ENCODE measurements at places on chromosomes 3 and 15.

DNA sequence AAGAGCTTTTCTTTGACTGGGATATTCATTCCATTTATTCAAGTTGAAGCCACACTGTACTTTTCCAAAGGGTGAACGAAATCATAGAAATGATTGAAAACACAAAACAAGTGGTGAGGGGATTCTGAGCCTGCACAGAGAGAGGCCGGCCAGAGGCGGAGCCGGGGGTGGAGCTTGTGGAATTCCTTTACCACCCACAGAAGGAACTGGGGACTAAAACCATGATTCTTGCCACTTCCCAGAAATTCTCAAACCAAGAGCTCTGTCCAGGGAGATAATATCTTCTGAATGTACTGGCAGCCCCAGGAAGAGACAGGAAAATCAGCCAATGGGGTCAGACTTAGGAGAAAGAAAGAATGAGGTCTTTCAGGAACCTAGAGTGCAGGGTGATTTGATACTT, 20.8 kb downstream of the FBN1 start:
- ATAC-seq: no peak

- ATAC-seq: no peak
Measured at GRCh38 chr3:125080077-125080476, 24.3 kb upstream of the HEG1 start.

DNA sequence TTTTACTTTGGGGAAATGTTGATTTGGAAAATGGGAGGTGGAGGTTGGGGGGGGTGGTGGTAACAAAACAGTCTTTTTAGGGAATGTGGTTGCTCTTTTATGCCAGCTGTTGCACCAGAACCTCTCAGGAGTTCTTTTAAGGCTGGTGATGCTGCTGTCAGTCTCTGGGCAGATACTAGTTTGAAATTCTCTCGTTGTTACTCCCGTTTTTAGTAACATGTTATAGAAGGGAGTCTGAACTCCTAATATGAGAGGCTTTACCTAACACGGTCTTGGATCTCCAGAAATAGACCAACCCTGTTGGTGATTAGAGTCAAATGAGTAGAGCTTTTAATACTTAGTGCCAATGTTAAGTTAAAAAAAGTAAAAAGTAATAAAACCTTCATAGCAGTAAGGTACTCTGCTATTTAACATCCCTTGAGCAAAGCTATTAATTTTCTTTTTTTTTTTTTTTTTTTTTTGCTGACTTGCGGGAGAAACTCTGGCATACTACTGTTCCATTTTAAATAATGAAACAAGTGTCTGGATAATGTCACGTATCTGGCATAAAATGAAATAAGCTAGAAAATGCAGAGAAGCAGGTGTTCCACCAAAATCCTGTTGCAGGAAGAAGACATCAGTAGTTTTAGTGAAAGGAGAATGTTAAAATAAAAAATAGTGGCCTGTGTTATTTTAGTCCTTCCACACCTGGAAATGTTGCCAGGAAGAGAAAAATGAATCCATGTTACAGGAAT, 156.7 kb downstream of the CACNA1D start:
- no peak for ATAC-seq

DNA sequence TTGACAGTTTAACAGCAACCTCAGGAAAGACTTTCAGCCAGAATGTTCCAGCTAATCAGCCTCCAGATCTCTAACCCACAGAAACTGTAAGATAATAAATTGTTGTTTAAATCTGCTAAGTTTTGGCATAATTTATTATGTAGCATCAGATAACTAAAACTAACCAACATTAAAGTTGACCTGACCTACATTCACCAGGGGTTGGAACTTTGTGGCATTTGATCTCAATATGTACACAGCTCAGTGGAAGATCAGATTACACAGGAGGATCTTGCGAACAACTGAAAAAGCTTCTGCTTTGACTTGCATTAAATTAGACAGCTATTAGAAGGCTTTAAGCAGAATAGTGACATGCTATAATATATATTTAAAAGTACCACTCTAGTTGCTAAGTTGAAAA, 91.4 kb upstream of the POU1F1 start:
- no peak for ATAC-seq

DNA sequence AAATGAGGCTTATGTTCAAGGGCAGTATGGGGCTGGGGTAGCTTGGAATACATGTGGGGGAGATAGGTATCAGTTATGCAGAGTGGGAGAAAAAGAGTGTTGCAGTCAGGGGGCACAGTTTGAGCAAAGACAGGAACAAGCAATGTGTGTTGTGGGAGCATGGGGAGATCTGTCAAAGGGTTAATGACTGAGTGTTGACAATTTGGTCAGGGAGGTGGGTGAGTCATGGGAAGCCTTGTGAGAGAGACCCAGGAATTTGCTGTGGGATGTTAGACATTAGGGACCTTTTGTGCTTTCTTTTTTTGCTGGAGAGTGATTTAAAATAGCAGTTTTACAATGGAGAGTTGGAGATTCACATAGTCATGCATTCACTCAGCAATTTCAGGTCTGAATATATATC, 221.6 kb upstream of the NR2E3 start:
- no peak for ATAC-seq

DNA sequence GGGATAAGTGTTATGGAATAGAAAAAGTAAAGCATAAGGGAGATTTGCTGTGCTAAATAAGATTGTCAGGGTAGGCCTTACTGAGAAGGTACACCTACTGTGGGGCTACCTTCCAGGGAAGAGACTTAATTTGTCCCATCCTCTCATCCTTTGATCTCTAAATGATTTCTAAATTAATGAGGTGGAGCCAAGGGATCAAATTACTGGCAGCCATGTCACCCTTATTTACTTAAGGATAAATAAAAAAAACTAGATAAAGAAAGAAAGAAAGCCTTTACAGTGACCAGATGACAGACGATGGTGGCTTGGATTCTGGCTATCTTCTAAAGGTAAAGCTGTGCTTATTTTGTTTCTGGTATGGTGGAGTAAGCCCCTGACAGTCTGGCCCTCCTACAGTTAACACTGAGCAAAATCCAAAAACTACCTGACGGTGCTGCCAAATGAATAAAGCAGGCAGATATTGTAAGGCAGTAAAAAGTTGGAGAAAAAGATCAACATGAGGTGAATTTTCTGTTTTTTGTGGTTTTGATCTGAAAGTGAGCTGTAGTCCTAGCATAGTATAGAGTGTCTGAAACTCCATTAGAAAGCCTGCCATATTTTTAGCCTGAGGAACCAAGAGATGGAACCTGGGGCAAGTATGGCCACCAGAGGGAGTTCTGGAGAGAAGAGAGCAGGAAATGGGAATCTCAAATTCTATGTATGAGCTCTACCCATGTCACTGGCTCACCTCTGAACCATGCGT, 285.1 kb upstream of the MANF start:
- ATAC-seq: no peak

GRCh38 chr3:81301230-81301629, 460.2 kb downstream of the GBE1 start:
- ATAC-seq: no peak

DNA sequence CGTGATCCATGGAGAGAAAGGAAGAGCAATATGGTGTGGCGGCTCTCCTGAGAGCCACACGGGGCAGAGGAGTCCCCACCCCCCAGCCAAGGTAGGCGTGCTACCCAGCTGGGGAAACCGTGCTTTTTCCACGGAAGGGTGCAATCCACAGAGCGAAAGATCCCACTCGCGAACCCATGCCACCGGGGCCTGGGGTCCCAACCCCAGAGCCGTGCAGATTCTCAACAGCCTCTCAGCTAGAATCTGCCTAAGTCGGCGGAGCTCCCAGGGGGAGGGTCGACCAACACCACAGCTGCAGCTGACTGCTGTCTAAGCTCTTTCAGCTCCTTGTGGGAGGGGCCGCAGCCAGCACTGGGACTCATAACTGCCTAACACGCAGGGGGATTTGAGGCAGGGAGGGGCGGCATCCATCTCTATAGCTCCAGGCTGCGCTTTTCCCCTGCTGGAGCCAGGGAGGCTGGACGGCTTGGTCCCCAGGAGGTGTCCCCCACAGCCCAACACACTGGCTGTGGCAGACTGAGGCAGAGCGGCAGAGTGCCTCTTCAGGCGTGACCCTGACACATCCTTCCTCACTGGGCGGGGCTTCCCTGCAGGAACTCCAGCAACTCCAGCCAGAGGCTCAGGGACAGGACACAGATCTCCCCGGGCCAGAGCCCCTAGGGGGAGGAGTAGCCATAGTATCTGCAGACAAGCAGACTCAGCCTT, 107.6 kb upstream of the ZBTB20 start:
- no peak for ATAC-seq

DNA sequence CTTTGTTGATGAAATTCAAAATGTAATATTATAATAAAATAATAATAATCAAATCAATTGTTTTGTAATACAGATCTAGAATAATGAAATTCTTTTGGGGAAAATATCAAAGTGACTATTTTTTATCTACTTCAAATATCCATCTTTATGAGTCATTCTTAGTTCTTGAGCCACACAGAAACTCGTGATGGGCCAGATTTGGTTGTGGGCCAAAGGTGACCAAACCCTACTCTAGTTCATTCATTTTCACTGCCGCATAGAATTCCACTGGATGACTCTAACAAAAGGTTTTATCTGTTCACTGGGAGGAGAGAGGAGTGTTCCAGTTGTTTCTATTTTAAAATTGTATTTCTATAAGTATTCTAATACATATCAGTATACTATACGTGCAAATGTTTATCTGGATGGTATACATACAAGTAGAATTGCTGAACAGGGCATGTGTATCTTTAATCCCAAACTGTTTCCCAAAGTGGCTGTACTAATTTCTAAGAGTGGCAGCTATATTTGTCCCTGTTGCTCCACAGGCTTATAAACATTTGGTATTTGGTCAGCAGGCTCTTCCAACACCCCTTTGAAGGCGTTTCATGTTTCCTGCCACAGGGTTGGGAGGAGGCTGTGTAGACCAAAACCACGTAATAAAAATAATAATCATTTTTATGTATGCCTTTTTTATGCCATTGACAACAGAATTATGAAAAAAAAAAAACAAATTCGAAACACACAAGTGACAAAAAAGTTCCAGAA, 7.3 kb upstream of the RTP3 start:
- no peak for ATAC-seq

GRCh38 chr3:179147514-179147872, 664 bp upstream of the PIK3CA start:
- peak; percentile 31 for ATAC-seq

GRCh38 chr15:40470423-40471104, at the start of gene CHST14:
Gene CHST14, plus strand, starts transcription at chr15:40470984. Its CDS starts 230 bp downstream, at chr15:40471214.
- ATAC-seq: peak; percentile 83

GRCh38 chr3:147408188-147409100, 721 bp upstream of the ZIC1 start:
- ATAC-seq: no peak

GRCh38 chr3:188407158-188407880, 253.4 kb downstream of the LPP start:
- no peak for ATAC-seq

DNA sequence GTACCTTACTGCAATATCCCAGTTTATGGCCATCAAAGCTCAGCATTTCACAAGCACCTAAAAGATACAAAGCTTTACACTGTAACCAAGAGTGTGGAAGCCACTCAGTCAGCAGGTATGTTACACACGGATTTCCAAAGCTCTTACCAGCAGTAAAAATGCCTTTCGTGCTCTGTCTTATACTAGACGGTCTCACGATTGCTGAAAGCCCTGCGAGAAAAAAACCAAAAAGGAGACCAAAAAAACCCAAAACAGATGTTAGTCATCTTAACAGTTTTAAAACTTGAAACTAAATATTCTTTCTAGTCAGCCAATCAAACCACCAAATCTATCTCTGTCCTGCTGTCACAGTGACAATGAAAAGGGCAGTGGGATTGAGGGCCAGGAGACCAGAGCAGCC, 39.0 kb downstream of the TAMM41 start:
- ATAC-seq: no peak

GRCh38 chr3:66103729-66104128, 65.0 kb upstream of the MAGI1 start:
- ATAC-seq: no peak

DNA sequence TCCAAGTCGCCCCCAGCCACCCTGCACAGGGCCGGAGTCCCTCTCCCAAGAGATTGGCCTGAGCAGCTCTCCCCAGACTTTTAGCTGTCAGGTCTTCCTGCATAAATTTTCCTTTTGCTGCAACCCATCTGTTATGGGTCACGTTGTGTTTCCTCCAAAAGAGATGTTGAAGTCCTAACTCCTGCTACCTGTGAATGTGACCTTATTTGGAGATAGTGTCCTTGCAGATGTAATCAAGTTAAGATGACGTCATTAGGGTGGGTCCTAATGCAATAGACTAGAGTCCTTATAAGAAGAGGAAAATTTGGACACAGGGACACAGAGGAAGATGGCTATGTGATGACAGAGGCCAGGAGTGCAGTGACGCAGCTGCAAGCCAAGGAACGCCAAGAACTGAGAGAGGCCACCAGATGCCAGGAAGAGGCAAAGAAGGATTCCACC, 13.2 kb upstream of the SLC6A6 start:
- ATAC-seq: no peak

- ATAC-seq: no peak
Measured at GRCh38 chr3:184874709-184875644, 63.0 kb downstream of the VPS8 start.

GRCh38 chr3:189118896-189119295, 52.9 kb upstream of the TPRG1 start:
- ATAC-seq: no peak

DNA sequence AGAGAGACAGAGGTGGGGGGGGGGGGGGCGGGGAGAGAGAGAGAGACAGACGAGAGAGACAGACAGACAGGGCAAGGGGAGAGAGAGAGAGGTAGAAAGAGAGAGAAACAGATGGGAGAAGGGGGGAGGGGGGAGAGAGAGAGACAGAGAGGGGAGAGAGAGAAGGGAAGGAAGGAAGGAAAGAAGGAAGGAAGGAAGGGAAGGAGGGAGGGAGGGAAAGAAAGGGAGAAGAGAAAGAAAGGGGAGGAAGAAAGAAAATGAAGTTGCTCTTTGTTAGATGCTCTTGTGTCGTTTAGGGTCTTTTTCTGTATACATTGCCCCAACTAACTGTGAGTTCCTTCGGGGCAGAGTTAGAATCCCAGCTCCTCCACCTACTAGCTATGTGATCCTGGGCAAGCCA, 19.0 kb upstream of the EPHB3 start:
- no peak for ATAC-seq

- ATAC-seq: no peak
Measured at GRCh38 chr3:28292622-28293021, 51.2 kb downstream of the CMC1 start.

DNA sequence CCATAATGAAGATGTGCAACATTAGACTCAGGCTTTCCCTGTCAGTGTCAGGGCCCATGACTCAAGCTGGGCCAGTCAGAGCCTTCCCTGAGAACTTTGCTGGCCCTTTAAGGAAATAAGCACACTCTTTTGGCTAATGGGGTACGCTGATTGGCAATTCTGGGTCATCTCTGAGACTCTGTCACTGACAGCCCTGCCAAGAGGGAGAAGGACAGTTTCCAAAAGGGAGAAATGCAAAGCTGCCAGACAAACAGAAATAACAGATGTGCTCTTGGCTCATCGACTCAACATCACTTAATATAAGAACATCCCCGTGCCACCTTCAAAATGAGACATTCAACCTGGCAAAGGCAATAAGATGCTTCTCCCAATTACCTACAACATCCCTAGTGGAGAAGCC, 491.9 kb upstream of the PROK2 start:
- no peak for ATAC-seq

DNA sequence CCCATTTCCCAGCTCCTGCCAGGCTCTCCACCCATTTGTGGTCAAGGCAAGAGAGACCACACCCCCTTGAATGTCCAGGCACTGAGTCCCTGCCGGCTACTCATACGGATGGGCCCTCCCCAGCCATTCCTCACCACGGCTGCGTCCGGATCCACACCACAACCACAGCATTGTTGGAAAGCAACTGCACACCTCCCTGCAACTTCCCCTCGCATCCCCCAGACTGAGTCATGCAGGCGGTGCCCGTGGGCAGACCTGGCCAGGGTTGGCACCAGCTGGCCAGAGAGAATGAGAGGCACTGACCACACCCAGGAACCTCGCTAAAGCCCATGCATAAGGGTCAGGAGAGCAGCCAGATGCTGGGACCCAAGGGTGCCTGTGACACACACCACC, 30.5 kb downstream of the LOXL1 start:
- no peak for ATAC-seq
